Activated T-helper 1 cell treated with anti-CD3 and anti-CD28 coated beads, Interleukin-2, amount 50 U/mL, for 16 hours (primary cell): ENCODE measurements at places on chromosomes 5 and 9.

DNA sequence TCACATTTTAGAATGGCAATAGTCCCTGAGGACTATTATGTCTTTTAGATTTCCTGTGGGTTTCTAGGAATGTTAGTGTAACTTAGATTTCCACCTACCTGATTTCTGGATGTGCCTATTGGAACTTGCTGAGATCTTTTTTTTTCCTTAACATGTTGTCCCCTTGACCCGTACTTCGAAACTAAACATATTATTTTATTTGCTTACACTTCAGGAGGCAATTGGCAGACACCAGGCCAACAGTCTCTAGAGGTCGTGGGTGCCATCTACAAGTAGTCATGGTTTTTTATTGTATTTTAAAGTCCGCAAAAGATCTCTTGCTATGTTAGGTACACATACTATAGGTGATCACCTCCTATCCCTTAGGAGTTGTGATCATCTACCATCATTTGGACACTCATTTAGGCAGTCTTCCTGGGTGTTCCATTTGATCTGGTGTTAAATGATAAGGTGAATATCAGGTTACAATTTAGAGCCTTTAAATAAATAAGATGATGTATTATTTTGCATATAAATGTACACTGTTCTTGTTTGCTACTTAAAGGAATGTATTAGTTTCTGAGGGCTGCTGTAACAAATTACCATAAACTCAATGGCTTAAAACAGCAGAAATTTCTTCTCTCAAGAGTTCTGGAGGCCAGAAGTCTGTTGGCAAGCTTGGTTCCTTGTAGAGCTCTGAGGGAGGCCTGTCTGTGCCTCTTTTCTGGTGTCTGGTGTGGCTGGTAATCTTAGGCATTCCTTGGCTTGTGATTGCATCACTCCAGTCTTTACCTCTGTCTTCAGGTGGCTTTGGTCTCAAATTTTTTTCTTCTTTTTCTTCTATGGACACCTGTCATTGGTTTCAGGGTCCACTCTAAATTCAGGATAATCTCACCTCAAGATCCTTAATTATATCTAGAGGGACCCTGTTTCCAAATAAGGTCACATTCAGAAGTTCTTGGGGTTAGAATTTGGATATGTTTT, 64.8 kb downstream of the ZCCHC7 start:
- DNase-seq = no peak

DNA sequence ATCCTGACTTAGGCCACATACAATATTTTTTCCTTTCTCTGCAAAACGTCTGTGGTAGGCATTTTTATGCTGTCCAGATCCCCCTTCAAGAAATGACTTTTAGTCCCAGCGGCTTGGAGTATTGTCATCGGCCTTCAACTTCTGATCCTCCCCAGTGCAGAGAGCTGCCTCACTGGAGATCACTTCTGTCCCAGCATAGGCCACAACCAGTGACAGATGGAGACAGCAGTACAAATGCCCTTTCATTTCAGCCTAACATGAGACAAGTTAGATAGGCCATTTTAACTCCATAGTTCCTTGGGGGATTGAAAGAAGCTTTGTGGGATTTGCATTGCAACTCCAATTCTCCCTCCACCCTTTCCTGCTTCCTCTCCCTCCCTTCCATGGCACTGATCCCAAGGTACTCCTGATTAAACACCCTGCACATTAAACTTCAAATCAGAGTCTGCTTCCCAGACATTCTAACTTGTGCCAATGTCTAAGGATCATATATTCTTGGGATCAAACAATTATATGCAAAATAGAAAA, 3.2 kb upstream of the MAMDC2 start:
- DNase-seq = no peak

GRCh38 chr5:60633341-60633740, 66.6 kb downstream of the DEPDC1B start:
- DNase-seq = no peak

GRCh38 chr5:34015120-34015822, 7.4 kb upstream of the AMACR start:
- DNase-seq = no peak

- no peak for DNase-seq
These were observed 107.6 kb downstream of the MUSK start for GRCh38 chr9:110776221-110776620.

GRCh38 chr5:94407023-94407422, 211.4 kb downstream of the KIAA0825 start:
- DNase-seq = no peak

- no peak for DNase-seq
These were observed 31.1 kb downstream of the TUT7 start for GRCh38 chr9:86322973-86323644.

GRCh38 chr5:172801179-172801671, 30.2 kb upstream of the DUSP1 start:
- DNase-seq = no peak

GRCh38 chr5:169751490-169751889, 114.4 kb downstream of the DOCK2 start:
- no peak for DNase-seq

- DNase-seq = no peak
These were observed 22.5 kb upstream of the HMGCS1 start for GRCh38 chr5:43335681-43336080.

GRCh38 chr9:91378695-91379127, 17.0 kb upstream of the AUH start:
- no peak for DNase-seq

- DNase-seq = no peak
These were observed 41.7 kb downstream of the C5orf15 start for GRCh38 chr5:133926489-133927299.

GRCh38 chr9:112200711-112201110, 25.6 kb upstream of the SUSD1 start:
- DNase-seq = no peak

- no peak for DNase-seq
These were observed 608.1 kb upstream of the ADAMTS16 start for GRCh38 chr5:4531756-4532704.

DNA sequence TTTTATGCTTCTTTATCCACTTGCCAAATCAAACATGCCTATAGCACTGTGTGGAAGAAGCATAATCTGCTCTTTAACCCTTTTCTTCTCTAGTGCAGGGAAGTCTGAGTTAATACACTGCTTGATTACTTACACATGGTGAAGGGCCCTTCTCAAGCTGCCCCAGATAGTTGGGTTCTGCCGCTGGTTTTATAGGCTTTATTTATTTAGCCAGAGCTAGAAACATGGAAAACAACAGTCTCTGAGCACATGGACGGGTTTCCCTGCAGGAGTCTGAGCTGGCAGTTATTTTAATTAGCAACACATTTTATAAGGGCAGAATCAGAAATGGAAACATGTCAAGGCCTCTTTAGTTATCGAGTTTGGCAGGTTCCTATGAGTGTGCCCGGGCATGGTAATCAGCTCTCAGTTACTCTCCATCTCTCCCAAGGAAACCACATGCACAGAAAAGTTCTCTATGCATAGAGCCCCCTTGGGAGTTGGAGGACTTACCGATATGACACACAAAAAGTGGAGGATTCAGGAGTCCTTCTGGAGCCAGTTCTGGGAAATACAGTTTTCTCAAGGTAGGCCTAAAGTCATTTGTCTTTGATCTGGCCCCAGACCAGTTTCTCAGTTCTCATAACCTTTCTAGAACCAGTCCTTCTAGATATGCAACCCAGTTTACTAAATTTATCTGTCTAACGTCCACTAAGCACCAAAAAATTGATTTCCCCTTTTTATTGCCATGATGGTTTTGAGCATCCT, 564.8 kb downstream of the ACTL7B start:
- no peak for DNase-seq

- no peak for DNase-seq
These were observed 72.5 kb downstream of the ACTL7B start for GRCh38 chr9:108783326-108783725.

DNA sequence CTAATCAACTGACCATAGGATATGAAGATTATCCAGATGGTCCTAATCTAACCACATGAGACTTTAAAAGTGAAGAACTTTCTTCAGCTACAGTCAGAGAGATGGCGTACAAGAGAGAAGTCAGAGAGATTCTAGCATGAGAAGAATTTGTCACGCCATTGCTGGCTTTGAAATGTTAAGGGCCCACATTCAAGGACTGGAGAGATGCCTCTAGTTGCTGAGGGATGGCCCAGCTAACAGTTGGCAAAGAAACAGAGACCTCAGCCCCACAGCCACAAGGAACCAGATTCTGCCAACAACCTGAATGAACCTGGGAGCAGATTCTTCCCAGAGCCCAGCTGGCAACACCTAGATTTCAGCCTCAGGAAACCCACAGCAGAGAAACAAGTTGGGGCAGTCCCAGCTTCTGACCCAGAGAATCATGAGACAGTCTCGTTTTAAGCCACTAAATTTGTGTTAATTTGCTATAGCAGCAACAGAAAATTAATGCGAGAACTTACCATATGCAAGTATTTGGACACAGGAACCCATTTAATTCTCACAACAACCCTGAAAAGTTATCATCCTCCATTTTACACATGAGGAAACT, 132.0 kb downstream of the MLLT3 start:
- no peak for DNase-seq

GRCh38 chr5:180050121-180050940, 21.2 kb downstream of the RNF130 start:
- no peak for DNase-seq

GRCh38 chr5:74641735-74642542, 1.4 kb upstream of the ENC1 start:
- no peak for DNase-seq

DNA sequence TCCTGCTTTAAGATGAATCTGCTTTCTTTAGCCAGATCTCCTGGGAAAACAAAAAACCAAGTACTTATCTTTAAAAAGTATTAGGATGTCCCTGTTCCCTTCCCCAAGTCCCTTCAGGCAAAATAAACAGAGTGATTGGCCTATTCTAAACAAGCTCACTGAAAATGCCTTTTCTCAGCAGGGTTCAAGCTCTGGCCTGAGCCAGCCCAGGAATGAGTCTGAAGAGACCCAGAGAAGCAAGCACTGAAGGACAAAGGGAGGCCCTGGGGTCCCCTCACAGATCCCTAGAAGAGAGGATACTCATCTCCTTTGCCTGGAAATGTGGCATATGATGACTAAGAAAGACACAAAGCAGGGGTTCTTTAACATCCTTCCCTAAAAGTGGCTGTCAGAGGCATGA, 66.8 kb upstream of the MAP1B start:
- DNase-seq = no peak

DNA sequence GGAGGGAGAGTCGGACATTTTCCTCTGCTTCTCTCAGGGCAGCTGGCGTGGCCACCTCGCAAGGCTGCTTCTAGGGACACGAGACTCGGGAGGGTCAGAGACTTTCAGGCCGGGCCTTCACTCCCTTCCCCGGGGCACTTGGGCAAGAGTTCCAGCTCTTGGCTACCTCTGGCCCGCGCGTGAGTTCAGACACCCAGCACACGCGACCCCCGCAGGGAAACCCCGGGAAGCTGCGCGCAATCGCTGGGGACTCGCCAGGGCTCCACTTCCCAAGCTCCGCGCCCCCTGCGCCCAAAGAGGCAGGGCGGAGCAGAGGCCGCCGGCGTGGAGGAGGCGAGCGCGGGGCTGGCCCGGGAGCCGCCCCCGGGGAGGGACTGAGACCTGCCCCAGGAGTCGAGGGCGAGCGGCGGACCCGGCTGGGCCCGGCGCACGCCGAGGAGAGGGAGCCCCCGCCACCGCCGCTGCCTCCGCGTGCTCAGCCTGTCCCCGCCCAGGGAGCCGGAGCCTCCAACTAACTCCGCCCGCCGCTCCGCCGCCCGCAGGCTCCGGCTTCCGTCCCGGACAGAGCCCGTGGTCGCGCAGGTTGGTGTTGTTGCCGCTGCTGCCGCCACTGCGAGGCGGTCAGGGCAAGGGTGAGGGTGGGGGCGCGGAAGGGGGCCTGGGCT, at the start of gene PAM:
TSS of gene PAM (plus strand) at position 539 of the 665 bp plus-strand sequence. CDS start 110,891 bp downstream, outside the sequence.
- peak; percentile 65 for DNase-seq

GRCh38 chr5:71948206-71948605, 159.1 kb upstream of the MAP1B start:
- DNase-seq = no peak

DNA sequence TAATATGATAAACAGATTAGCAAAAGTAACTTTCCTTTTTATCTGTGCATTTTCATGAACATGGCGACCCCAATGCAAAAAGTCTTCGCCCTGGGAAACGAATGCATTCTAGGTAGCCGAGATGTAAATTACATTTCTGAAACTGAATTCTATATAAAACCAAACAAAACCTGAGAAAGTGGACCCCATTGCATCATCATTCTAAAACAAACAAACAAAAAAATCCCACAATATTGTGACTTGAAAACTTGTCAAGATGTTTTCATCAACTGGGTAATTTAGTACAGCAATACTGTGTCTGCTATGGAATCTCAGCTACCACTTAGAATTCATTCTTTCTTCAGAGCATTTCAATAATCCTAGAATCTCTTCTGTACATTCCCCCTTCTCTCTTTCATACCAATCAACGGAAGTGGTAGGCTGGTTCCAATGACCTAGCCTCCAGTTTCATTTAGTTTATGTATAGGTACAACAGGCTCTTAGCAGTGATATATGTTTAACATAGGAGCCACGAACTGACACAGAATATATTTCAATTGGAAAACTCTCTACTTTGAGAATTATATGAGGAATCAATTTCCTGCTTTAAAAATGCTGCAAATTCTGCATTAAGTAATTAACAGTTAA, 85.6 kb downstream of the FBXW11 start:
- no peak for DNase-seq

GRCh38 chr9:96293498-96294158, 8.3 kb downstream of the HSD17B3 start:
- DNase-seq = no peak

GRCh38 chr5:4553978-4554377, 586.2 kb upstream of the ADAMTS16 start:
- DNase-seq = no peak

DNA sequence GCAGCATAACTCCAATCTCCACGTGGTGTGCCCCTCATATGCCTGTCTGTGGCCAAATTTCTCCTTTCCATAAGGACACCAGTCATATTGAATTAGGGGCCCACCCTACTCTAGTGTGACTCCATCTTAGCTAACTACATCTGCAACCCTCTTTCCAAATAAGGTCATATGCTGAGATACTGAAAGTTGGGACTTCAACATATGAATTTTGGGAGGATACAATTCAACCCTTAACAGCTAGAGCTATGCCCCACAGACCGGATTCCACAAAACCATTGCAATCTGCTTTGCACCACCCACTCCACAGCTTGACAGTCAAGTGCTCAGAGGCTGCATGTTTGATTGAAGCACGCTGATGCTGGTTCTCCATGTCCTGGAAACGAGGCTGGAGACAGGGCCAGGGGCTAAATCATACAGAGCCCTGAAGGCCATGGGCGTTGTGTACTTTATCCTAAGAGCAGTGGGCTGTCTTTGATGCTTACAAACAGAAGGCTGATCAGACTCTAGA, 122.8 kb downstream of the MTX3 start:
- no peak for DNase-seq

- no peak for DNase-seq
These were observed 58.7 kb upstream of the ERBIN start for GRCh38 chr5:65867542-65868195.
